ENCODE measurements at places on chromosomes 7 and 10.

DNA sequence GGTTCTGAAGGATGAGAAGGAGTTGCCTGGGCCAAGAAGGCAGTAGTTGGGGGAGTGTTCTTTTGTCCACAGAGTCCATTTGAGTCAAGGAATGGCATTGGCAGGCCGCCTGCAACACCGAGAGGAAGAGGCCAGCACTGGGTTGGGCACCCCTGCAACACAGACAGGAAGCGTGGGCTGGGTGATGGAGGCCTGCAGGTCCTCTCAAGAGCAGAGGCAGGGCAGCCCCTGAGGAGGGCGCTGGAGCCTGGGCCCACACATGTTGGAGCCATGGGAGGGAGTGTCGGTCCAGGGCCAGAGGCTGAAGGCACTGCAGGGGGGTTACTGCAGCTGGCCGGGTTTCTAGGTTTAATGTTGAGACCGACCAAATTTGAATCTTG lies 137.3 kb downstream of the PTPN20 start:
- DNase-seq: no peak

DNA sequence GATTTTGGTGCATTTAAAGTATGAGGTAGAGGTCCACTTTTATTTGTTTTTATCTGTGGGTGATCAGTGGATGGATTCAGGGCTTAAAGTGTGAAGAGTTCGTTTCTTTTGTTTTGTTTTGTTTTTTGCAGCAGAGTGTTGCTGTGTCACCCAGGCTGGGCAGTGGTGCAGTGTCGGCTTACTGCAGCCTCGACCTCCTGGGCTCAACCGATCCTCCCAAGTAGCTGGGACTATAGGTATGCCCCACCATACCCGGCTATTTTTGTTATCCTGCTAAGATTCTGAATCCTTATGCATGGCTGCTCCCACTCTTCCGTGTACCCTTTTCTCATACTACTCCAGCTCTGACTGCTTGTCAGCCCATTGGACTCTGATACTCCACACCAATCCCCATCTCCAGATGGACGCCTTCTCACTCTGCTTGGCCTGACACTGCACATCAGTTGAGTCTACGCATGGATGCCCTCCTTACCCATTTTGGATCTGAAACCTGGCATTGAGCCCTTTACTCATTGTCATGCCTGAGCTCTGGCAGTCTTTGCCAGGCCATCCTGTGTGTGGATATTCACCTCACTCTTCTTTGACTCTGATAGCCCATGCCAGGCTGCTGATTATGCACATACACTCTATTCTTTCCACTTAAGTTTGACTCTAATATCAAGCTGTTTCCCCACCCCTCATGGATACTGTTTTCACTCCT lies 119.5 kb downstream of the CCSER2 start:
- DNase-seq: no peak

- DNase-seq: no peak
These were observed 771 bp upstream of the NUDCD3 start for GRCh38 chr7:44491229-44491628.

DNA sequence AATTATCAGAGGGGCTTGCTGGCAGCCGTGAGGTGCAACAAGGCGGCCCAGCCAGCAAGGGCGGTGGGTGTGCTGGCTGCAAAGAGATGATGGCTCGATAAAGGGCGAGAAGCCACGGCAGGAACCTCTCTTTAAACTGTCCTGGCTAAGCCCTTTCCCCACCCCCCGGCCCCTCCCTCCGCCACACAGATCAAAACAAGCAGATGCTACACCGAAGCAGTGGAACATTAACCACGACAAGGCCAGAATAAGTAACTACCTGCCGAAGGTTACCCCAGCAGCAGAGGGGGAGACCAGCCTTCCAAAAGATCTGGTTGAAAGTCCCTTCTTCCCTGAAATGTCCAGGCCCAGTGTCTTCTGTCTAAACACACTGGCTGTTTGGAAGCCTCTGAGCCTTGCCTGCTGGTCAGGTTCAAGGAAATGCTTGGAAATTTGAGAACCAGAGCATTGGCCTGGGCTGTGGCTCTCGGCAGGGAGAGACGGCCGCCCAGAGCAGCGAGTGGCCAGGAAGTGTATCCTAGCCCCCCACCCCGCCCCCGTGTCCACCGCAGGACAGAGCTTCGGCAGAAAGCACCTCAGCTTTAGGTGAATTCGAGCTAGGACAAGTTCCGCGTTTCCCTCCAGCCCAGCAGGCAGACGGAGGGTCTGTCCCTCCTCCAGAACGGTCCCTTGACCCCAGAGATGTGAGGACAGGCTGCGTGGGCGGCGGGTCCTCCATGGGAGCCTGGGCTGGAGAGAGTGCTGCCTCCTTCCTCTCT lies 2.1 kb downstream of the FAM20C start:
- DNase-seq: no peak

- no peak for DNase-seq
These were observed 173.3 kb downstream of the CFTR start for GRCh38 chr7:117652943-117653680.

GRCh38 chr7:151785681-151785965 lies 91.3 kb downstream of the PRKAG2 start:
- no peak for DNase-seq

DNA sequence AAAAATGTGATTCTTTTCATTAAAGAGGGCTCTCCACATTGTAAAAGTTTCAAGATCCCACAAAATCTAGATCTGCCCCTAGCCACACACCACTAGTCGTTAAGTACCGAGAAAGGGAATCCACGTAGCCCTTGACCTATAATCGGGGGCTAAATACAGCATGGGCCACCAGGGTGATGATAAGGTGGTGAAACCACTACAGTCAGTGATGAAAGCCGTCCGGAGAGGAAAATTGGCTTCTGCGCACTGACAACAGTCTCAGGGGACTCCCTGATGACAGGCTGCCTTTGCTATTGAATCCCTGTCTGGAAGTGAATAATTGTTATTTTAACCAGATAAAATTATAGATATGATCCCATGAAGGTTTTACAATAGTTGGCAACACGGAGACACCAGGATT lies 4.6 kb downstream of the TECTB start:
- no peak for DNase-seq

DNA sequence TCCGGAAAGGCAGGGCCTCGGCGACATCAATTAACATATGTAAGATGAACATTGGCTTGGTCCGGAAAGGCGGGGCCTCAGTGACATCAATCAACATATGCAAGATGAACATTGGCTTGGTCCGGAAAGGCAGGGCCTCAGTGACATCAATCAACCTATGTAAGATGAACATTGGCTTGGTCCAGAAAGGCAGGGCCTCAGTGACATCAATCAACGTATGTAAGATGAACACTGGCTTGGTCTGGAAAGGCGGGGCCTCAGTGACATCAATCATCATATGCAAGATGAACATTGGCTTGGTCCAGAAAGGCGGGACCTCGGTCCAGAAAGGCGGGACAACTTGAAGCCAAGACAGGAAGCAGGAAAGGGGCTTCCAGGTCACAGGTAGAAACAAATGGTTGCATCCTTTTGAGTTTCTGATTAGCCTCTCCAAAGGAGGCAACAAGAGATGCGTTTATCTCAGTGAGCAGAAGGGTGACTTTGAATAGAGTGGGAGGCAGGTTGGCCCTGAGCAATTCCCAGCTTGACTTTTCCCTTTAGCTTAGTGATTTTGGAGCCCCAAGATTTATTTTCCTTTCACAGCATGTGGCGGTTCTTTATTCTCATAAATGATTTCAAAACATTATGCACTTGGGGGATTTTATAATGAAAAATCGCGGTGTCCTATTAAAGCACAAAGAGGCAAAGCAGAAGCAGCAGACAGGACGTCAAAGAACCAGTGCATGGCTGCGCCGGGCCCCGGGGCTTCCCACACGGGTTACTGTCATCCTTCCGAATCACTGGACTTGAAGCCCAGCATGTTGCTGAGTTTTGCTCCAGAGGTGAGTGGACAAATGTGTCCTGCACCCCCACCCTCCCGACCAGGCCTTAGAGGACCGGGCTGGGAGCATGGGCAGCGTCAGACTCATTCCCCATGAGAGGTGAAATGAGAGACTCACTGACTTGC lies 43.1 kb upstream of the EN2 start:
- no peak for DNase-seq

DNA sequence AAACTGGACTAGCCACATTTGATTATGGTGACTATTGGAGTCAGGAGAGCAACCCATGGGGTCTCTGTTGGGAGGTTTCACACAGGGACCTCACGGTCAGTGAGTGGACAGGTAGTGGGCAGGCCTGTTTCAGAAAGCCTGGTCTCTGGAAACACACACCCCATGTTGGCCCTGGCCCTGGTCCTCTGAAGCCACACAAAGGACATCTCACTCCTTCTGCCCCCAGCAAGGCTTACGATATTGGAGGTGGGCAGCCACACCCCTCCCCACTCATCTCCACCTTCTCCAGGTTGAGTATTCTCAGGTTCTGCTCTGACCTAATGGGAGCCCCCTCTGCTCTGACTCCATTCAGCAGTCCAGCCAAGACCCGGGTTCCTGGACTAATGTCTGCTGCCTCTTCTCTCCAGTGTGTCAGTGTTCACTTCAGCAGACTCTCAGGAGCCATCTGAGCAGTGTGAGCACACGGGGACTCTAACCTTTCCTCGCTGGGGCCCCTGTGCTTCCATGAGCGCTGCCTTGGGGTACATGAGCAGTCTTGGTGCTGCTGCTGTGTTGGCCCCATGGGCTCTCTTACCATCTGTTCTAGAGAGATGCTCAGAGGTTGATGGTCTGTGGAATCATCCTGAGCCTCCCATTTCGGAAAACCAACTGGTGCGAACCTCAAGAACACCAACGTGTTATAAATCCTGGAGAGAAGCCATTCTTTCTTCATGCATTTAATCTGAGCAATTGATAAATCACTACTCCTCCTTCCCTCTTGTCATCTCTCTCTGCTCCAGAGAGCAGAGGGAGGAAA lies 748.6 kb downstream of the GRID1 start:
- DNase-seq: no peak

GRCh38 chr10:94008526-94008925 lies 14.8 kb downstream of the PLCE1 start:
- no peak for DNase-seq

GRCh38 chr10:132140167-132140925 lies 46.4 kb upstream of the DPYSL4 start:
- DNase-seq: no peak

- peak; percentile 48 for DNase-seq
These were observed 18.6 kb upstream of the ZMIZ1 start for GRCh38 chr10:79049931-79050895.

DNA sequence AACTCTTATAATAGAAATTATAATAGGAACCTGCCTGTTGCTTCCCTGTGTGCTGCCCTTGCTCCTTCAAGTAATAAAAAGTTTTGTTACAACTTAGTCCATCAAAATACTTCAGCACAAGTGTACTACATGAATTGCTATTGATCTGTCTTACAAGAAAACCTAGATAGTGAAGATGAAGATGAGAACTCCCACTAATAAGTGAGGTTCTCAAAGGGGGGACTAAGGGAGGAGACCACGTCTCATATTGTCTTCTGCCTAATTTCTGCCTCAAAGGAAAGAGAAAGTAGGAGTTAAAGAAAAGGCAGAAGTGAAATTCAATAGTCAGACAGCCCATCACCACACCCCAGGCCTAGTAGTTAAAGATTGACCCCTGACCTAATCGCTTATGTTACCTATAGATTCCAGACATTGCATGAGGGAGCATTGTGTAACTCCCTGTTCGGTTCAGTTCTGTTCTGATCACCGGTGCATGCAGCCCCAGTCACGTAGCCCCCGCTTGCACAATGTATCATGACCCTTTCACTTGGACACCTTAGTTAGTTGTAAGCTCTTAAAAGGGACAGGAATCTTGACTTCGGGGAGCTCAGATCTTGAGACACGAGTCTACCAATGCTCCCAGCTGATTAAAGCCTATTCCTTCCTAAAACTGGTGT lies 18.2 kb upstream of the CHST3 start:
- no peak for DNase-seq

GRCh38 chr7:87339373-87339897 lies 6.0 kb upstream of the CROT start:
- peak; percentile 34 for DNase-seq

DNA sequence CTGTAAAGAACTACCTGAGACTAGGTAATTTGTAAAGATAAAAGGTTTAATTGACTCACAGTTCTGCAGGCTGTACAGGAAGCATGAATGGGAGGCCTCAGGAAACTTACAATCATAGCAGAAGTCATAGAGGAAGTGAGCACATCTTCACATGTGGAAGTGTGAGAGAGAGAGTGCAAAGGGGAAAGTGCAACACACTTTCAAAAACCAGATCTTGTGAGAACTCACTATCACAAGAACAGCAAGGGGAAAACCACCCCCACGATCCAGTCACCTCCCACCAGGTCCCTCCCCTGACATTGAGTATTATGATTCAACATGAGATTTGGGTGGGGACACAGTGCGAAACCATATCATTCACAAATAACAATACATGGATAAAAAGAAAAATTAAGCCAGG lies 24.5 kb downstream of the AVL9 start:
- DNase-seq: no peak

DNA sequence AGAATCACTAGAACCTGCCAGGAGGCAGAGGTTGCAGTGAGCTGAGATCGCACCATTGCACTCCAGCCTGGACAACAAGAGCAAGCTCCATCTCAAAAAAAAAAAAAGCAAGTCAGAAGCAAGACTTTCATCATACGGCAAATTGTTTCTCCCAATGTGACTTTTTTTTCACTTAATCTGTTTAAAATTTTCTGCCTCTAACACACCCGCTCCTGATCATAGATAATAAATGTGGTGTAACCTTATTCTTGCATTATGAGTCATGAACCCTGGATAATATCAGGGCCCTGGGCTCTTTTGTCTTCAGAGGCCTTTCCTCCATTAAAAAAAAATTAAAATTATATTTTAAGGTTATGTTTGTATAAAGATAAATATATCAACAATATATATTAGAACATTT lies 111.4 kb upstream of the JCAD start:
- DNase-seq: peak; percentile 81

- DNase-seq: no peak
These were observed 283.9 kb downstream of the PRKG1 start for GRCh38 chr10:51358227-51358626.

DNA sequence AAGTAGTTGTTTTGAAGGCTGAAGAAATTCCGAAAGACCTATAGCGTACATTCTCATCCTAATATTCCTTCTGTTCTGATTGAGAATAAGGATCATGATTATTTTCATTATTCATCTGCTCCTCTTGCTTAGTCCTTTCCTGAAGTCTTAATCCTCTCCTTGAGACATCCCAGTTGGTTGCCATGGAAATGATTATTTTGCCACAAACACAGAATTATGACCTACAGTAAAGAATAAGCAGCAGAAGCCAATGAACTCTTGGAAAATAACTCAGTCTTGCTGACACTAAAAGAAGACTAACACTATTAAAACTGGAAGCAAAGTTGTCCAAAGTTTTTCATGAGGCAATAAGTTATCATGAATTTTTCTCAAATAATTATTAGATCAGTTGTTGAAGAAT lies 47.8 kb upstream of the JAZF1 start:
- no peak for DNase-seq

Measured in hematopoietic multipotent progenitor cell treated with erythropoietin and hydrocortisone succinate and interleukin-3 and kit ligand, for 6 days (in vitro differentiated cells).